ENCODE measurements at places on chromosomes 1 and 21. TPM values are rescaled to one million over a fixed set of nuclear protein-coding genes. Genes with fewer than 3 reads are reported as not detected.

Gene DOCK7
- total RNA-seq: 183 TPM

Gene RNU1-2
- total RNA-seq: under 0.01 TPM

Gene WLS
- 106 TPM for total RNA-seq

Gene TAS1R1
- total RNA-seq: not detected

Gene PERM1
- 1.3 TPM for total RNA-seq

Gene CFAP410
- total RNA-seq: 25.6 TPM

Gene DENND4B
- 33.4 TPM for total RNA-seq

Gene FCRLB
- 0.88 TPM for total RNA-seq

Gene SPATA45
- total RNA-seq: not detected

Gene PTPN22
- total RNA-seq: 3.0 TPM

Gene LHX8
- total RNA-seq: not detected

Gene FMO3
- total RNA-seq: 0.49 TPM

Gene AMY1A
- not detected for total RNA-seq

Gene IKBKE
- 5.1 TPM for total RNA-seq

Gene TRIM45
- total RNA-seq: 8.7 TPM

Gene CRB1
- total RNA-seq: 184 TPM

Gene DYNLT4
- total RNA-seq: not detected

Gene WDR64
- total RNA-seq: 1.3 TPM

Gene MYOM3
- total RNA-seq: 20.3 TPM

Gene DCST2
- 0.49 TPM for total RNA-seq

Gene CRABP2
- 117 TPM for total RNA-seq

Gene IFI44L
- total RNA-seq: 16.8 TPM

All from camera-type eye (tissue), 1 donor.